GM04504 (cell line): ENCODE measurements at places on chromosomes 2 and 18.

- peak; percentile 68 for DNase-seq
Observed at GRCh38 chr2:10278029-10278762, 24.5 kb upstream of the HPCAL1 start.

- DNase-seq: peak; percentile 60
Observed at GRCh38 chr2:127637725-127638252, 8.2 kb upstream of the GPR17 start.

- no peak for DNase-seq
Observed at GRCh38 chr18:9926223-9926894, 12.5 kb downstream of the VAPA start.

DNA sequence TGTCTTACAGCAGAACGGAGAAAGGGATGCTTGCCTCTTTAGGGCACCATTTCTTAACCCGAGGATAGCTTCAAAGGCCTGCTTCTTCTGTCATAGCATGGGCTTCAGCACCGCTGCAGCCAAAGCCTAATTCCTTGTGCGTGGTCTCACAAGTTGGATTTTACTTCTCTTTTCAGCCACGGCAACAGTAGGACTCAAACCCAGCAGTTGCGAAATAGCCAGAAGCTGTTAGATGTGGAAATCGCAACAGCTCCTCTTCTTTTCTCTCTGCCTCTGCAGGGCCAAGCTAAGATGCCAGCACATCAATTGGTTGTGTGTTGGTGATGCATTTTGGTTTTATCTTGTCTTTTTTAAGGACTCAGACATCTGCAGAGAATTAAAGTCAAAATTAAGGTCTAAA lies 3.1 kb downstream of the NRXN1 start:
- no peak for DNase-seq

GRCh38 chr2:56334622-56335021 lies 150.8 kb downstream of the CCDC85A start:
- no peak for DNase-seq

DNA sequence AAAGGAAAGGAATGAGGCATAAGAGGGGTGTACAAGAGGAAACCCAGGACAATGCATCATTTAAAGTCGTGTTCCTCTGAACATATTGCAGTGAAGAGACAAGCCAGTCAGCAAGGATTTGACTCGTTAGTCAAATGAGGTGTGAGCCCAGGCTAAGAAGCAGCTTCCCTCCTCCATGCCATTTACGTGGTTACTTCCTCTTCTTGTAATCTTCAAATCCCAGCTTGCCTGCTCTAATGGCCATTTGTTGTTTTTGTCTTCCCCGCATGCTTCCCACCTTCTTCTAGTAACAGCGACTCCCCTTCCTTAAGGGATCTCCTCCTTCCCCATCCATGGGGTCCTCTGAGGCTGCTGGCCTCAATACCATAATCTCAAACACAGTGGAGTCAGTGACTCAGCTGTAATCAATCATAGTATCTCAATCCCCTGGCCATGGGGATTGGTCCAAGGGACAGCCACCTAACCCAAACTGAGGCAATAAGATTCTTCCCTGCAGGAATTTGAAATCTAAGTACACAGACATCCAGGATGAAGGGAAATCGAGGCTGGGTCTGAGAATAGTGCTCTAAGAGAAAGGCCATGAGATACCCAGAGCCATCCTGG lies 37.6 kb downstream of the SLC14A1 start:
- DNase-seq: no peak

DNA sequence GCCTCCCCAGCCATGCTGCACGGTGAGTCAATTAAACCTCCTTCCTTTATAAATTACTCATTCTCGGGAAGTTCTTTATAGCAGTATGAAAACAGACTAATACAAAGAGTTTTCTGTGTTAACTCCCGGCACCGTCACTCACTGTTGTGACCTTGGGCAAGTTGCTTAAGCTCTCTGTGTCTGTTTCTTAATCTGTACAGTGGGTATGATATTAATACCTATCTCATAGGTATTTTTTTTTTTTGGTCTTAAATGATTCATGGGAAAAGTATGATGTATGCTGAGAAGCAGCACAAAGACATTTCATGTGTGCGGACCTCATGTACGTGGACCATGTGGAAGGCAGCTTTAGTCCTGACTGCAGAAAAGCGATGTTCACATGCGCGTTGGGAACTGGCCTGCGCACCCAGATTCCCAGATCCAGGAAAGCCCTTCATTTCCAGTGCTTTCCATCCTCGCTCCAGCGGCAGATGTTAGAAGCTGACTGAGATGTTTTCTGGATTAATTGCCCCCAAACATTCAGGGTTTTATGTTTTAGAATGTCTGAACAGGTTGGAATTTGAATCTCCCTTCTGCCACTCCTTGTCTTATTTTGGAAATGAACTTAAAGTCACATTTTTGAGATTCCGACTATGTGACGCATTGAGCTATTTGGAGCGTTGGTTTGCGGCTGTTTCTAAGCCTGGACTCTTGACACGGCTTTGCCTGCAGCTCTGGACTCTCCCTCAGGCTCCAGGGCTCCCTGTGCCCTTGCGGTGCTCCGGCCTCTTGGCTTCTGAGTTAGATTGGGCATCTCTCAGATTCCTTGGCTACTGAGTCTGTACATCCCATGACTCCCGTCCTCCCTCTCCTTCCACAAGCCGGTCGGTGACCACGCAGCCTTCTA lies 61.4 kb downstream of the SLC4A3 start:
- peak; percentile 84 for DNase-seq

DNA sequence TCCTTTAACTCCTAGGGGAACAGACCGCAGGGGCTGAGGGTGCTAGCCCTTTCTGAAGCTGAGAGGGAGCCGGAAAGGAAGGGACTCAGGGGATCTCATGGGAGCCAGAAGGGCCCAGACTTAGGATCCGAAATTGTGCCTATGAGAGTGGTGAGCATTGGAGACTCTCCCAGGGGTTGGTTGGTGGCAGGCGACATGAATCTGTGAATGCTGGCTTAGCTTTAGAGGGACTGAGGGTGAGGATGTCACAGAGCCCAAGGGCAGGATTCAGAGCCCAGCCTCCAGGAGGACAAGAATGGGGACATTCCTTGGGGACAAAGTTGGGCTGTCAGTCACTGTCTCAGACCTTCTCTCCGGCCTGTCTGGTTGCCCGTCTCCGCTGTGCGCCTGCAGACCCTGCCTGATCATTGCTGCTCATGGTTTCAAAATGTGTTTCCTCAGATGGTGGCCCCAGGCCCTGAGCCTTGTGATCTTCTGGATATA lies 17.5 kb downstream of the GNLY start:
- DNase-seq: no peak

DNA sequence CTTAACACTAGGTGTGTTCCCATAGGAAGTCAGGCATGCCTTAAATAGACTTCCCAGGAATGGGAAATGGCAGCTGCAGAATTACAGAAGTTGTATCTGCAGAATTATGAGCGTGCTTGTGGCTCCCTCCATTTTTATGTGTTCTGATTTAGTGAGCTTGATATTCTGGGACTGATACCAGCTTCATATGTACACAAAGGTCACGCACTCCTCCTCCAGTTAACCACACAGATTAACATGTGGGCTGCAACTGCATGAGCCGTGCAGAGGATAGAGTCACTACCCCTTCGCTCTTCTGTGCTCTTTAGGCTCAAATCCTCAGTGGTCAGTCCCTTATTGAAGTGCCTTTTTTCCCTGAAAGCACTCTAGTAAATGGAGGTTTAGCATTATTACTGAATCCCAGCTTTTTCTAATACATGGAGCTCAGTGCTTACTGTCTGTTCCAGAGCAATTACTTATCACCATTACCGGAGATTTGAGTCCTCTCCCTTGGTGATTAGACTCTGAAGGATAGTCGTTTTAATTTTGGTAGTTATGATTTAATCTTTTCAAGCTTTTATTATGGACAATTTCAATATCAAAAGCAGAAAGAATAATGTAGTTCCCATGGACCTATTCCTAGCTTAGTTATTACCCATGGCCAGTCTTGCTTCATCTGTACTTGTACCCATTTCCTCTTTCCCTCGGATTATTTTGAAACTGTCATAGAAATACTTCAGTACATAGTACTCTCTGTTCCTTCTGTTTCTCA lies 238.3 kb downstream of the PRKCE start:
- no peak for DNase-seq

GRCh38 chr18:51621113-51621863 lies 423.8 kb upstream of the MEX3C start:
- DNase-seq: peak; percentile 3

DNA sequence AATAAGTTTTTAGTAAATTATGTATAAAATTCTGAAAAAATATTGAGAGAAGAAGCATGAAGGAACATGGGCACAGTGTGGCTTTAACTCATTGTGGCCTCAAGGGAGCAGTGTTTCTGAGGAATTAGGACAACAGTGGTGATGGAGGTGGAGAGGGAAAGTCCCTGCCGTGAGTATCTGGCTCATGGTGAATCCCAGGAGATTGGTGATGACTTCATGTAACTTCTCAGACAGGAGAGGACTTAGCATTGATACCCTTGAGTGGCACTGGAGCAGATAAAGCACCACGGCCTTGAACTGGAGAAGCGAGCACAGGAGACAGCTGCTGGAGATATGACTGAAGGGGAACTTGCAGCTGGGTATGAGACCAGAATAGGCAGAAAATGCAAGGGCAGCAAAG lies 35.0 kb upstream of the LRP1B start:
- peak; percentile 15 for DNase-seq

DNA sequence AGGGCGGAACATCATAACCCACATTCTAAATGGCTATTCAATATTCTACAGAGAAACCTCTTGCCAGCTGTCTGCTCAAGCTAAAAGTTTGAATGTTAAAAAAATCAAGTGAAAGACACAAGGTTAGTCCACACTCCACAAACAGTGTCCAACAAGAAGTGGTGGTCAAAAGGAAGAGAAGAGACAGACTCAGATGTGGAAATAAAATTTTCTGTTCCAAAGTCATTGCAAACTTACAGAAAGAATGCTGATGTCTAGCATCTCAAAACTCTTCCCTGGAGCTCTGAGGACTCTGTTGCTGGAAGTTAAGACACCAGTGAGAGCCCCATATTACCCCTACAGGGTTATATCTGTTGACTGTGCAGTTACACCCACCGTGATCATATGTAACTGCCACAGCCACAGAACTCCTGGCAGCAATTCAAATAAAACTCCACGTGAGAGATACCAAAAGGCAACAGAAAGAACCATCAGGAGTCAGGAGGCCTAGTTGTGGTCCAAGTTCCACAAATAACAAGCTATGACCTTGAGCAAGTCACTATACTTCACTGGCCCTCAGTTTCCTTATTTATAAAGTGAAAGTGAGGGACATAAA lies 60.9 kb downstream of the AAK1 start:
- no peak for DNase-seq

DNA sequence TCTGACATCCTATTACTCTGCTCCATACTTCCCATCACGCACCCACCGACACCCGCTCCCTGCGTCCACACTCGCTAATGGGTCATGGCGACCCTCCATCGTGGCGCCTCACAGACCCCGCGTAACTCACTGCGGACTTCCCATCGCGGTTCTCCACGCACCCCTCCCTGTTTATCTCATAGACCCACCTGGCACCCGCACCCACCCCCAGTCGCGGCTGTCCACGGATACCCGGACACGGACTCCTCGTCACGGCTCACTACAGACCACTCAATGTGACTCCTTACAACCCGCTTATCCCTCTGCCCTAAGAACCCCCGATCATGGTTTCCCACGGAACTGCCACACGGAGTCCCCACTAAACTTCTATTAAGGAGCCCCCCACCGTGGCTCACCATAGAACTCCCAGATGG lies 458 bp downstream of the CXXC1 start:
- DNase-seq: no peak

DNA sequence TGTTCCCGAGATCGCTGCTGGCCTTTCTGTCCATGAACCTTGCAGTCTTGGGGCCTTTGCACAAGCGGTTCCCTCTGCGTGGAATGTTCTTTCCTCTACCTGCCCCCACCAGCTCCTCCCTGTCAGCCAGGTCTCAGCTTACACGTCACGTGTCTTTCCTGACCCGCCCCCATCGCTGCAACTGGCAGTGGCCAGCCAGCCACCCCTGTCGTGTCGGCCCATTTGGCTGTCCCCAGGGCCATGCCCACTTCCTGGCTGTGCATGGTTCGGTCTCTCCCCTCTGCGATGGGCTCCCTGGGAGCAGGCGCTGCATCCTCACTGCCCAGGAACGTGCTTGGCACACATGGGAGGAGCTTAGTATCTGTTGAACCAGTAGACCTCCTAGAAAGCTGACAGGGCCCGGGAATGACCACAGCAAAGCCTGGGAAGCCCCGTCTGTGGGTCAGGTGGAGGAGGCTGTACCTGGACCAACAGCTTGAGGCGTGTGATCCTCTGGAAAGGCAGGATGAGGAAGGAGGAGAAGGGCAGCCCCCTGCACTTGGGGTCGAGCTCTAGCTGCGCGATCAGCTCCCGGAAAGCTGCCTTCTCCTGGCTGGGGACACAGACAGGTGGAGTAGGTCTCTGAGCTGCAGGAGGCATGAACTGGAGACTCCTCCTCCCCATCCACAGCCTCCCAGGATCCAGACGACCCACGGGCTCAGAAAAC lies 21.0 kb downstream of the SNORC start:
- DNase-seq: no peak

DNA sequence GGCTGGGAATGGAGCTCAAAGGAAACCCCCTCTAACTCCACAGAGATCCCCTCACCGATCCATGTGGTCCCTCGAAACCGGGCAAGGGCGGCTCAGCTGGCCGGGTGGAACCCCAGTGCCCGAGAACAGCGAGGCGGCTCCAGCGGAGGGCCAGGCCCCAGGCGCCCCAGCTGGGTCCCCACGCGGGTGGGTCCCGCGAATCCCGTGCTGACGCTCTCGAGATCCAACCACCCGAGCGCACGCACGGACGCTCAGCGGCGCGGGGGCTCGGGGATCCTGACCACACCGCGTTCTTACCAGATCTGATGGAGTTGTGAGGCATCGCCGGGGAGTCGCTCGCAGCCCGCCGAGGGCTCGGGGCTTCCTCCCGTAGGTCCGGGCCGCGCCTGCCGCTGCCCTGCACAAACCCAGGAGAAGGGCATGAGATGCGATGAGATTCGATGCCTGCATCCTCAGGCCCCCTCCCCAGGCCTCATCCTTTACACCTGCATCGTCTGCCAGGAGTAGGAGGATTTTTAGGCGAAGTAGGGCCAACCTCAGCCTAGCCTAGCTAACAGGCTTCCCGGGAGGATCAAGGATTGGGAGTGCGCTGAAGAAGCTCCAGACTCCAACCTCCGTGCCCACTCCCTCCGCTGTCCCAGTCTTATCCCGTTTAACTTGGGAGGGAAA lies 514 bp downstream of the PAX8 start:
- no peak for DNase-seq

DNA sequence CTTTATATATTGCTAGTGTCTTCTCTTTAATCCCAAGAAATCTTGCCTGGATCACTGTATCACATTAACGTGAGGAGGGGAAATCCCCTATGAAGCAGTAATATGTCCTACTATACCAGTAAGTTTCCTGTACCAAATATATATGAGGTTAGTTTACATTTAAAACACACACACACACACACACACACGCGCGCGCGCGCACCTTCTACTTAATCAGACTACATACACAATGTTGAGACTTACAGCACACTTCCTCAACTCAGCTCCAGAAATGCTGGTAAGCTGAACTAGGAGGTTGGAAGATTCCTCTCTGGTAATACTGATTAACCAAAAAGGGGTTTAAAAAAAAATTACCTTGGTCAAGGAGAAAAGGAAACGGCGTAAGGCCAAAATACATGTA lies 49.3 kb downstream of the USP34 start:
- no peak for DNase-seq
